ENCODE measurements at places on chromosomes 4 and X.
A peak's percentile ranks its signal among the peaks of the same experiment; 100 is the strongest.

DNA sequence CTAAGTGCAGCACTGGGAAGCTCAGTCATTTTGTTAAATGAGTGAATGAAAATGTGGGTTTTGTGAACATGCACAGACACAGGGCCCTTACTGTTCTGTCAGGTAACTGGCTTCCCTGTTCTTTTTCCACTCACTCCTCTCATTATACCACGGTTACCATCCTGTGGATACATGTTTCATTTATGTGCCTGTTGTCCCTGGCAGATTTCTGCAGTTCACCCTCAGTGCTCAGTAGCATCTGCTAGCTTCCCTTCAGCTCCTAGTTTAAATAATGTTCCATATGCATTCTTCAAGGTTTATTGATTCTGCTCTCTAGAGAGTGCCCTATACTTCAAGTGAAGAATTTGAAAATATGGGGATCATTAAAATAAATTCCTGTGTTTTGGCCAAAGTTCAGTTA lies 1634.3 kb upstream of the ADGRL3 start:
- no peak for DNase-seq

- DNase-seq: peak; percentile 41
Observed at GRCh38 chrX:69163936-69164741, 1.1 kb downstream of the PJA1 start.

DNA sequence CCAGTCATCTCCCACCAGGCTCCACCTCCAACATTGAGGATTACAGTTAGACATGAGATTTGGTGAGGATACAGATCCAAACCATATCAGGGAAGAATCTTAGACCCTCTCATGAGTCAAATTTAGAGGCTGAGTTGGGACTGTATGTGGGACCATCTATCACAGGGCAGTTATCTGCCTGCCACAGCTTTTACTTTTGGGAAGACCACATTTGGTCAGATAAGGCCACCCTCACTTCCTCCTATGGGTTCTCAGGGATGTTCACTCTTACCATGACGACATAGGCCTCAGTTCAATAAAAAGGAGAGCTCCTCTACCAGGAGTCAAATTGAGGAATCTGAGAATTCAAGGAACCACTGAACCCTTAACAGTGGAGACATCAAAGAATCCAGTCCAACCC lies 2.1 kb downstream of the MAGEB2 start:
- DNase-seq: no peak

- DNase-seq: no peak
Observed at GRCh38 chr4:174318829-174319764, 35.4 kb downstream of the CEP44 start.

DNA sequence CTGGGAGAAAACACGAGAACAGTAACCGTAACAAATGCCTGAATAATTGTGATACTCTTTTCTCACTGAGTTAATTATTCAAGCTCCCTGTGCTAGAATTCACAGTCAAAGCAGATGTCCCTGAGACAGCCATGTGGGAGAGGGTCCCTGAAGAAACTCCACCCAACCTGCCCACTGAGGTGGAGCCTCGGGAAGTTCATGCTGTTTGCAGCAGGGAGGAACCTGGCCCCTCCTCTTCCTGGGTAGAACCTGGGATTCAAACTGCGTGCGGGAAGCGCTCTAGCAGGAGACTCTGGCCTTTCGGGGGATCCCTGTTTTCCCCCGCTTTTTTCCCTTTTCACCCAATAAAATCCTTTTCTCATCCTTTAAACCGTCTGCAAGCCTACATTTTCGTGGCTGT lies 20.2 kb upstream of the RHOH start:
- DNase-seq: no peak

GRCh38 chr4:99848591-99849001 lies 32.0 kb downstream of the DAPP1 start:
- no peak for DNase-seq

- no peak for DNase-seq
Observed at GRCh38 chrX:19070555-19070994, 51.7 kb downstream of the ADGRG2 start.

DNA sequence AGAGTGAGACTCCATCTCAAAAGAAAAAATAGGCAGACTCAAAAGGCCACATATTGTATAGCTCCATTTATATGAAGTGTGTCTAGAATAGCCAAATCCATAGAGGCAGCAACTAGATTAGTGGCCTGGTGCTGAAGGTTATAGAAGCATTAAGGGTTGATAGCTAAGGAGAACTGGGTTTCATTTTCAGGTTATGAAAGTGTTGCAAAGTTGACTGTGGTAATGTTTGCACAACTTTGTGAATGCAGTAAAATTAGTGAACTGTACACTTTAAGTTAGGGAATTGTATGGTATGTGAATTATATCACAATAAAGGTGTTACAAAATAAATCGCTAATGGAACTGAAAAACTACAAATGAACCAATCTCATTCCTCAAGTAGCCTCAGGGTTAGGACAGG lies 28.3 kb downstream of the TXLNG start:
- no peak for DNase-seq

Data from T-helper 1 cell (primary cell).